Uterus (tissue), 4 donors: ENCODE measurements at places on chromosomes 11 and 22. TPM values are rescaled to one million over a fixed set of nuclear protein-coding genes. Genes with fewer than 3 reads are reported as not detected.

The CREBZF gene
- total RNA-seq, result 133 TPM

GRCh38 chr11:134535029-134536025 is 123.3 kb upstream of the B3GAT1 start:
- H3K27me3 ChIP-seq, result no peaks in the 10 kb centered on the region
- H3K27ac ChIP-seq, result no peak overlapping the region
- H3K4me1 ChIP-seq, result no peaks in the 10 kb centered on the region
- no peak overlapping the region for H3K4me3 ChIP-seq

- no peak overlapping the region for H3K4me3 ChIP-seq
- no peaks in the 10 kb centered on the region for H3K27me3 ChIP-seq
- no peak for DNase-seq
- H3K27ac ChIP-seq, result no peak overlapping the region
- no peaks in the 10 kb centered on the region for H3K4me1 ChIP-seq
- no peaks in the 10 kb centered on the region for H3K36me3 ChIP-seq
These were observed 70.9 kb upstream of the SORL1-AS1 start for GRCh38 chr11:121523581-121524232.

DNA sequence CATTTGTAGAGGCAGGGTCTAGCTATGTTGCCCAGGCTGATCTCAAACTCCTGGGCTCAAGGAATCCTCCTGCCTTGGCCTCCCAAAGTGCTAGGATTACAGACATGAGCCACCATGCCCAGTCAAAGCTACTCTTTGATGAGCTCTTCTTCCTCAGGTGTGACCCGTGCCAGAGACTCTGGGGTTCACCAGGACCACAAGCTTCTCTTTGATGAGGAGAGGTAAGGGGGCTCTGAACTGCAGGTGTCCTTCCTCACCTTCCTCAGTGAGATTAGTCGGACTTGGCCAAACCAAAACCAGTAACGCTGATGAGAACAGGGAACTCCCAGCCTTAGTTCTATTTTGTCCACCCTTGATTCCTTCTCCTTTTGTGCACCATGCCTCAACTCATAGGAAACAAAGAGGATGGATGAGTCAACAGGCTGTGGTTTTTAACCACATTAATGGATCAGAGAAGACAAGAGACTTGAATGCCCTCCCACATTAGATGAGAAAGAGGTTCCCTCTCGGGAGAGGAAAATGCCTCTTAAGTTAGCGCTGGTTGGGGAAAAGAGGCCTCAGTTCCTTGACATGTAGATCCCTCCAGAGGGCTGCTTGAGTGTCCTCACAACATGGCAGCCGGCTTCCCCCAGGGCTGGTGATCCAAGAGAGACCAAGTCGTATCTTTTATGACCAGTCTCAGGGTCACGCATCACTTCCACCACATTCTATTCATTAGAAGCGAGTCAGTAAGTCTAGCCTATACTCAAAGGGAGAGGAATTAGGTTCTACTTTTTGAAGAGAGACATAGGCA is 25.7 kb upstream of the CTR9 start:
- H3K4me3 ChIP-seq, result no peak overlapping the region
- DNase-seq, result no peak
- H3K4me1 ChIP-seq, result peaks cover 5% of the 10 kb centered on the region

GRCh38 chr11:45436966-45437365 is 150.8 kb upstream of the SYT13 start:
- H3K4me3 ChIP-seq, result no peak overlapping the region
- no peak for DNase-seq
- H3K36me3 ChIP-seq, result no peaks in the 10 kb centered on the region
- H3K4me1 ChIP-seq, result no peaks in the 10 kb centered on the region
- no peak overlapping the region for H3K27ac ChIP-seq
